H7 (cell line): ENCODE measurements at places on chromosomes 2 and 18.
A peak's percentile ranks its signal among the peaks of the same experiment; 100 is the strongest.

DNA sequence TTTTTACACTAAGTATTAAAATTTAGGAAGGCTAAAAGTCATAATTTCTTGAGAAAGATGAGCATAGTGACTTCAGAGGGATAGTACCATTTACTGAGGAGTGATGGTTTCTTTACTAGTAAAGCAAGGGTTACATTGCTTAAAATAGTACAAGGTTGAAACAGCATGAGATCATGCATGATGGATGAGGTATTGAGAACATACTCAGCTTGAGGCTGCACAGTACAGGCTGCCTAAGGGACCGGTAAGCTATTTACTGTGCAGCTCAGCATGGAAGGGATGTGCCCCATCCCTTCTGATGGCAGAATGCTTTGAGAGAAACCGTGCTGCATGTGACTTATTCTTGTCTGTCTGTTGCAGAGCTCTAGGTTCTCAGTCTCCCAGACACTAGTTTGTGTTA is 122.1 kb downstream of the EML6 start:
- DNase-seq: no peak

DNA sequence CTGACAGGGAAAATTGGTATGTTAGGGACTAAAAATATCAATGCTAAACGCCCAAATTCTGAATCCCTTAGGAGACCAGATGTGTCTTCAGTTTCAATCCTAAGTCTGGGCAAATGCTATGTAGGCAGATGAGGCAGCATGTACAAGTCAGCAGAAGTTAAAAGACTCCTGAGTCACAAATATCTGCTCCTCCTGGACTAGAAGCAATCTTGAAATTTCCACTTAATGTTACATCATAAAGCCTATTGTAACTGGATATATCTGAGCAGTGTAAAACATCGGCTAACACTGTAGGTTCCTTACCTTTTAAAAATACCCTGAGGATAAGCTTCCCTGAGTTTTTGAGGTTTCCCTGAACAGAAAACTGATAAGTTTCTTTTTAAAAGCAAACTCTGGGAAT is 1087.6 kb upstream of the PIK3C3 start:
- no peak for DNase-seq

DNA sequence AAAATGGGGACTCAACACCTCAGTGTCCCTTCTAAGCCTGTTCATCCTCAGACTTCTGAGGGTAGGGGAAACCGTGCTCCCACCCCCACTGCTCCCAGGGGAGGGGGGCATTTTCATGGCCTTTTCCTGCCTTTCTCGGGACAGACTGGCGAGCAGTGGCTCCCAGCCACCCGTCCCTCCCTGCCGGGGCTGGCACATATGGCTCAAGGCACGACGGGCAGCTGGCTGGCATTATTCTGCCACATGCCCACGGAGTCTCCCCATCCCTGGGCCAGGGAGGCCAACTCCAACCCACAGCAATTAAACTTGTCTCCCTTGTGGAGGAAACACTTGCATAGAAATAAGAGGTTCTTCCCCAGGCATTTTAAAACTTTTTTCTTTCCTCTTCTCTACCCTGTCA is 148.5 kb upstream of the CBLN2 start:
- DNase-seq: peak; percentile 28

DNA sequence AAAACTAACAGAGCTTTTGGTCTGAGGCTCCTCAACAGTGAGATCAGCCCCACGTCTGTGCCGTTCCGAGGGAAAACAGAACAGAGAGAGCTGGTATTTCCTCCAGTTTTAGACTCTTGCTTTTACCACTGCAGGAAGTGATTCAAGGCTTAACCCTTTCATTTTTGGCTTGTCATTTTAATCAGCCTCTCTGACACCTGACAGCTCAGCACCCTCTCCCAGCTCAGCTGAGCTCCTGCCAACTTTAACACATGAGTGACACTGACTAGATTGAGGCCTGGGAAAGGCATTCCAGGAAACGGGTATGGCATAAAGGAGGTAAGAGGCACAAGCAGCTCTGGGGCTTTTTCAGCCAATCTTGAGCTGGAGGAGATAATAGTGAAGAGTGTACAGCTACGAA is 239.4 kb upstream of the SKOR2 start:
- no peak for DNase-seq

- no peak for DNase-seq
Observed at GRCh38 chr2:237625777-237626176, 1.6 kb upstream of the LRRFIP1 start.

- peak; percentile 33 for DNase-seq
Observed at GRCh38 chr2:206443735-206444527, 599 bp downstream of the ADAM23 start.

DNA sequence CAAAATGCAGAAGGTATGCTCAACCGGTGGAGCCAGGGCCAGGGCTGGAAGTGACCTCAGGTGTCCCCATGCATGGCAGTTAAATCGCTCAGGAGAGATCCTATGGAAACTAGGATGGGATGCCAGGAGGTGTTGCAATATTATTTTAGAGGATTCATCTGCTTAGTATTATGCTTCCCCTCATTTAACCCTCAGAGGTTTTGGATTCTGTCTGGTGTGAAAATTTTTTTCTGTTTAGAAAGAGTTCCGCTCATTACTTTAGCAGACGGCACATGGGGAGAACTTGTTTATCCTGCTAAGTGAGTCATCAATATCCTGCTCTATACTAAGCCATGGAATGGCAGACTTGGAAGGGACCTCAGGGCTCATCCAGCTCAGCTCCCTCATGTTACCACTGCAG is 42.5 kb downstream of the TRIB2 start:
- DNase-seq: no peak

- no peak for DNase-seq
Observed at GRCh38 chr2:217307023-217307422, 447.2 kb upstream of the TNP1 start.

DNA sequence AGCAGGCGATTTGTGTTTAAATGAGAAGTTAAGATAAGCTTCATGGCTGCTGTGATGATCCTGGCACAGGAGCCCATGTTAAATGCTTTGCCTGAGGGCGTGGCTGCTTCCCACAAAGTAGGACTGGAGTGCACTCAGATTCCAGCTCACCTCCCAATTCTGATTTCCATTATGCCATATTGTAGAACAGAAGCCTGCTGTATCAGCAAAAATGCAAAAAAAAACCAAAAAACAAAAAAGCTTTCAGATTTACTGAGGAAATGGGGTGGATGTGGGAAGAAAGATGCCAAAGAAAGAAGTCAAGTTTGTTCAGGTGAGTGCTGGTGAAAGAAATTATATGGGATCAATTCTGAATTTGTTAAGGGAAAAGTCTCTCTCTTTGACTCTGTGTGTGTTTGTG is 610.4 kb upstream of the NETO1 start:
- DNase-seq: no peak

DNA sequence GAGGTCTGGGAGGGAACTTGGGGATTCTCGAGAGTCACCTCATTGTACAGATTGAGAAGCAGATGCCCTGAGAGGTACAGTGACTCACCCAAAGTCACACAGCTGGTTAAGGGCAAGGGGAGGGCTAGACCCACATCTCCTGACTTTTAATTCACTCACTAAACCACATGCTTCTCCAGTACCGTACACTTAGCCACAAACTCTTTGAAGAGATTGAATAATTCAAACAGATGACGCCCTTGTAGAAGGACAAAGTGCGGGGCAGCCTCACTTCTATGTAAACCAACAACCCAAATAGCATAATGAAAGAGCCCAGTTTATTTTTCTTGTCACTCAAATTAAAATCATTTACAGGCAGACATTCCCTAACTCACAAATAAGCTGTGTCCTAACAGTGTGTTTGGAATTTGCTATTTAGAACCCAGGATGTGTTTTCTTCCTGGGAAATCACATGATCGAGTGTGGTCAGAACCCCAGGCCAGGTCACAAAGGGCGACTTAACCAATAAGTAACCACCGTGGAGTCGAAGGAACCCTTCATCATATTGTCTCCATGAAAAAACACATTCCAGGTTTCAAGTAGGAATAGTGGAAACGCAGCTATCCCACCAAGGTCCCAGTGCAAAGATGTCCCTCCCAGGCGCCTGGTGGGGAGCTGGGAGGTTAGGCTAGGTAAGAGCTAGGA is 35.8 kb upstream of the PTPN4 start:
- no peak for DNase-seq

DNA sequence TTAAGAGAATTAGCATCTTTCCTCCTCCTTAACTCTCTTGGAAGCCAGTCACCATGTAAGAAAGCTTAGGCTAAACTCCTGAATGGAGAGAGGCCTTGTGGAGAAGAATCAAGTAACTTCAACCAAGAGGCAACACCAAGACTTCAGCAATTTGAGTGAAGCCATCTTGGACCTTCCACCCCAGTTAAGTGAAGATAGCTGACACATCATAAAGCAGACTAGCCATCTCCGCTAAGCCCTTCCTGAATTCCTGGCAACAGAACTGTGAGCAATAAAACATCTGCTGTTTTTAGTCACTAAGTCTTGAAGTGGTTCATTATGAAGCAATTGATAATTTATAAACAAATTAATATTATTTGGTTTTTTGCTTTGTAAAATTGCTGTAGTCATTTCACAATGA is 1.5 kb upstream of the ZNF397 start:
- DNase-seq: no peak

GRCh38 chr2:122528061-122528460 is 772.6 kb downstream of the TSN start:
- DNase-seq: no peak

GRCh38 chr18:326846-327245 is 59.0 kb upstream of the THOC1 start:
- no peak for DNase-seq

DNA sequence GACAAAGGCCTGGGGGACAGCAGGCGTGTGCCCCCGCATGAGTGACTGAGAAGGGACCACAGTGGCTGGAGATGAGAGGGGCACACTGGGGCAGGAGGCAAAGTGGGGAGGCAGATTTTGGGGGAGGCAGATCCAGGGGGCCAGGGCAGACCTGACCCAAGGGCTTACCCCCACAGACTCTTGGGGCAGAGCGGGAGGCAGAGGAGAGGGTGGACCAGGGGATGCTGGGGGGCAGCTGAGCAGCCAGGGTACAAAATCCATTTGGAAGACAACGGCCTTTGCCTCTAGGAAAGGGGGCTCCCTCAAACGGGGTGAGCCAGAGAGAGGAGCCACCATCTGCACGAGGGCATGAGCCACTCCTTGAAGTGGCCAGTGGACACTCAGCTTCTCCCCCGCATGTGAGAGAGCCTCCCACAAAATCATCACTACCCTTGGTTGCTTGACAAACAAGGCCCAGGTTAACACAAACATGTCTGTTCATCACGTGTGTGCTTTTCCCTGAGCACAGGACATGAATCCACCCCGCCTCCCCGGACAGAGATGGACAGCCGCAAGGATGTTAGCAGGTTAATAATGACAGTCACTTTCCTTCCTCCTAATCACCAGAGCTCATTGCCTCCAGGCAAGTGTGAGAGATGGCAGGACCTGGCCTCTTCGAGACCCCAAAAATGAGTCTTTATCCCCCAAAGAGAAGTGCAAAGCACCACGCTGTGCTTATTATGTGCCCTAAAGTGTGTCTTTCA is 72.0 kb upstream of the RAB6C start:
- DNase-seq: no peak

GRCh38 chr2:65165558-65165957 is 35.7 kb upstream of the RAB1A start:
- DNase-seq: no peak

DNA sequence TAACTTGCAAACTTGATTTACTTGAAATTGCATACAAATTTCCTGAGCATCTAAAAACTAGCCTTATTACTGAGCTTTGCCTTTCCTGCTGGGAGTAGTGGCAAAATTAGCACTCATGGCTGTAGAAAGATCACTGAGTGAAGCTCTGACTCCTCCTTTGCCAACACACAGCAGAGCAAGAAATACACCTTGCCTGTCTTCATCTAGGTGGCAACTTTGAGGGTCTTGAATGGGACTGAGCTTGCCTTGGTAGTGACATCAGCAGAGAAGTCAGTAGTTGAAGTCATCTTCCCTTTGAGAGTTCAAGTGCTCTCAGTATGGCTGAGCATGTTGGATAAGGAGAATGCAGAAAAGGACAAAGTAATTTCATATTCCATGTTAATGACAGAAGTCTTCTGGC is 5.9 kb downstream of the RRM2 start:
- DNase-seq: no peak

DNA sequence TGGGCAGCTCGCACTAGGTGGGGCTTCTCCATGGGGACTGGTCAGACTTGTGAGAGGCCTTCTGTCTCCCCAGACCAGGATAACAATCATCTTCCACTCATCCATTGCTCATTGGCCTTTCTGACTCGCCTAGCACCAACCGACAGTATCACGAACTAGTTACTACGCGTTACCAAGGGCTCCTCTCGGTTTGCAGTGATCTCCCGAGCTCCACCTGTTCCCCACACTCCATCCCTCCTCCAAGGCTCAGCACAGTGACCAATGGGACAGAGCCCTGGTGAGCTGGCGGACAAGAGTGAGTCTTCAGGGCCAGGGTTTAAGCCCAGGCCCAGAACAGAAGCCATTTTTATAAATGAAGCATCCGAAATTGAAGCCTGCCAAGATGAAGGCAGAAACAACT is 42.8 kb upstream of the SMAD7 start:
- DNase-seq: no peak

- no peak for DNase-seq
Observed at GRCh38 chr18:48872234-48873145, 78.3 kb downstream of the SMAD7 start.
